ENCODE measurements at places on chromosomes 12 and 14.

- peak; percentile 43 for DNase-seq
Measured at GRCh38 chr12:117968826-117969659, at the start of gene KSR2. KSR2 (minus strand) TSS chr12:117968990; CDS start chr12:117968255, 735 bp downstream.

DNA sequence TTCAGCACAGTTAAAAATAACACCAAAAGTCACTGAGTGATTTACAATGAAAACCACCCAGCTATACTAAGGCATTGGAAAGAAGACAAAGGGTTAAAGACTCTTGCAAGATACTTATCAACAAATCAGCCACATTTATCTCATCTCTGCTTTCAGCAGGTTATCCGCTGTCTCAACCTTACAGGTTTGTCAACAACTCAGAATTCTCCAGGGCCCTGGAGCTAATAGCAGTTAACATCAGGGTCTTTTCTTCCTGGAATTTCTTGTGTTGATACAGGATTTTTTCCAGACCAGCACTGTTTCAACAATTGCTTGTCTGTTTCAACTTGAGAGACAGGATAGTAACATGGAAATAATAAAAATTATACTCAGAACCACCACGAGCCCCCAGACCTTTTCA lies 3.5 kb downstream of the PKP2 start:
- no peak for DNase-seq

DNA sequence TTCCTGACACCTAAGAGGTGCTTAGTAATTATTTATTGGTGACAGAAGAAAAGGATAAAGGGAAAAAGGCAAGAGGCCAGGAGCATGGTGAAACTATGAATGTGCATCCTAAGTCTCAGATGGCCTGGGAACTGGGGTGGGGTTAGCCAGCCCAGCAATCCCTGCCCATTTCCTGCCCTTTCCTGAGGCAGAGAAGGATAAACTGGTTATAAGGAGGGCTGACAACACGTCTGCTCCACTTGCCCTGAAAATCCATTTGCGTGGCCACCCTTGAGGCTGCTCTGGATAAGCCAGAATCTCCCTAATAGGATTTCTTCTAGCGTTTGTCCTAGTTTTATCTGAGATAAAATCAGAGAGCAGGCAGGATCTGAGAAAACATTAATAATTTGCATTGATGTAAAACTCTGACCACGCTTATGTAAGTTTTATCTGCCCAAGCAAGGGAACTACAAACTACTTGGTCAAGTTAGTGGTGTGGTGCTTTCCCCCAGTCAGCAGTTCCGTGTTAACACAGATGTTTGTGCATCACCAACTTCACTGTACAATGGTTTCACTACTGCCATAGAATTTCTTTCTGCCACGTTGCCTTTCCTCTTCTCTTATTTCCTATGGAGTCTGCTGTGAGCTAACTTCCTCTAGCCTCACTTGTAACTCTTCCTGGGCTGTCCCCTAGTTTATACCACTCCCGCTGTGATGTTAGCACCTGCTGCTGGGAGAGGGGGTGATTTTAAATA lies 392.7 kb downstream of the RPS29 start:
- no peak for DNase-seq

DNA sequence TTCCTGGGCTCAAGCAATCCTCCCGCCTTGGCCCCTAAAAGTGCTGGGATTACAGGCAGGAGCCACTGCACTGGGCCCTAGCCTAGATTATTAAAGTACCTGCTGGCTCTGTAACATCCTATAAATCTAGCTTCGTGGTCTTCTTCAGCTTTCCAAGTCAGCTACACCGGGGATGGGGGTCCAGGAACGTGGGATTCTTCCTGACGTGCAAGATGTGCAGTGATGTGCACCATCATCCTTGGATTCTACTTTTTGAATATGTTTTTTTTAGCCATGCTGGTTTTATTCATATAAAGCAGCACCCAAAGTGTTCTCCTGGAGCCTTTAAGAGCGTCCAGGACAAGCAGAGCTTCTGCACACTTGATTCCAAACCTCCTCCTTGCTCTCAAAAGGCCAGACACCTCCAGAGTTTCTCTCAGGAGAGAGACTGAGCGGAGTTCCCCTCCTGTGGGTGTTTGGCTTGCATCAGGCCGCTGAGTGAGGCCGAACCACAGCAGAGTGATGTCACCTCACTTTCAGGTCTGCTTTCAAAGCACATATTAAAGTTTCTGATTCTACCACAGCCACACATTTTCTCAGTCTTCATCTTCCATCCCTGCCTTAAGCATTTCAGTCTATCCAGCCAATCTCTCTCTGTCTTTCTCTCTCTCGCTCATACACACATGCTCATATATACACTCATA lies 33.4 kb downstream of the VCPKMT start:
- DNase-seq: peak; percentile 59

DNA sequence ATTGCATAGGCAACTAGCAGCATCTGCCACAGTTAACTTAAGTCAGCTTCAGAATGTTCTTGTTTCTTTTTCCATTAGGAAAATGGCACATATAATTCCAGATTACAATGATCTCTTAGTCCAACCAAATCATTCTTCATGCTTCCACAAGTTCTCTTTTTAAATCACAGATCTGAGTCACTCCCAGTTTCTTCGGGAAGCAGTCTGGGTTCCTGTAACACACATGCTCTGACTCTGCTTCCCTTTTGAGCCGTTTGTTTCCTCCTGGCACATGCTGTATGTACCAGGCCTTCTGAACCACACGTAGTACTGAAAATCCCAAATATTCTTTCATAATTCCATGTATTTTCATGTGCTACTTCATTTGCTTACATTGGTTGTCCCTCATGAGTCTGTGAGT lies 388.8 kb upstream of the PDE3A start:
- no peak for DNase-seq

- DNase-seq: no peak
Measured at GRCh38 chr14:64841121-64841651, 38.5 kb downstream of the SPTB start.

GRCh38 chr12:56723889-56724700 lies 1.0 kb downstream of the NACA start:
- DNase-seq: no peak

- DNase-seq: no peak
Measured at GRCh38 chr14:102326583-102326982, 7.0 kb downstream of the ZNF839 start.

DNA sequence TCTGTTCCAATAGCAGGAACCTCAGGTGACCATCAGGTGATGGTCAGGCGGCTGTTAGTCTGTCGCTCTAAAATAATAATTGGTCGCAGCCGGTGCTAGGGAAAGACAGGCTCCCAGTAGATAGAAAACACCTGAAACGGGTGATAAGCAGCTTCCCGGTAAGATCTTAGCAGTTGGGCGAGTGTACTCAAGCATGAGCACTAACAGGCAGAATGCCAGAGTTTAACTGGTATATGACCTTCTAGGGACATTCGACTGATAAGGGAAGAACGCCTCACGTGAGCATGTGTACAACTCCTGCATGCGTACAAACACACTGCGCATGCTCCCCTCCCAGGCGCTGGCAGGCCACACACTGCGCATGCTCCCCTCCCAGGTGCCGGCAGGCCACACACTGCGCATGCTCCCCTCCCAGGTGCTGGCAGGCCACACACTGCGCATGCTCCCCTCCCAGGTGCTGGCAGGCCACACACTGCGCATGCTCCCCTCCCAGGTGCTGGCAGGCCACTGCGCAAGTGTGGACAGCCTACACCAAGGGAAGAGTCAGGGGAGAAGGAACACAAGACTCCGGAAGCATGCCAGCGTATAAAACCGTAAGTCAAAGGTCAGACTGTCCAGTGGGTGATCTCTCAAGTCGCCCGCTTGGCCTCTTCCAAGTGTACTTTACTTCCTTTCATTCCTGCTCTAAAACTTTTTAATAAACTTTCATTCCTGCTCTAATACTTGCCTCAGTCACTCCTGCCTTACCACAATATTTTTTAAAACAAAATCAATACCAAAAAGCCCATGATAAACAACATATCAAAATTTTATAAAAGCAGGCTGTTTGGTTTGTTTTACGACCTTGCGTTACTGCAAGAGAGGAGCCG lies 24.5 kb downstream of the GPRC5D start:
- DNase-seq: no peak

DNA sequence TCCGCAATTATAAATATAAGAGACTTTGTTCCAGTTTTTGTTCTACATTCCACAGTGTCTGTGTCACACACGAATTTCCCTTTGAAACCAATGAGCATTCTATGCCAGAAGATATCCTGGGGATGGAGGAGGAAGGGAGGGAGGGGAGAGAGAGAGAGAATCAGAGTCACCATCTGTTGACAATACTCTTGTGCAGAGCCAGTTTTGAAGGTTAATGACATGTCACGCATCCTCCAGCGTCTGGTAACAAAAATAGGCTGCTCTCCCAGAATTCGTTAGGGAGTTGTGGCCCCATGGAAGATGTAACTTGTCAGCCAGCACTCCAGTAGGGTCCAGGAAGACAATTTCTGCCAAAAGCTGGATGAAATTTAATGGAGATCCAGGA lies 213.5 kb upstream of the KRR1 start:
- no peak for DNase-seq

DNA sequence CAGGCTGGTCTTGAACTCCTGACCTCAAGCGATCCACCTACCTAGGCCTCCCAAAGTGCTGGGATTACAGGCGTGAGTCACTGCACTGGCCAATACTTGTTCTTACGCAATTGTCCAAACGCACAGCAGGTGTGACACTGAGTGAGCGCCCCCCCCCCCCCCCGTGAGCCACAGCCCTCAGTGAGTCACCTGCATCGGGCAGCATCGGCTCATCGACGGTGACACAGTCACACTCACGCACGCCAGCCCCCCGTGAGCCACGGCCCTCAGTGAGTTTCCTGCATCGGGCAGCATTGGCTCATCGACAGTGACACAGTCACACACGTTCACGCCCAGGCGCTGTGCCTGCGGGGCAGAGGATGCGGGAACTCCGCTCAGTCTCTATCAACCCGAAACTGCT lies 42.5 kb downstream of the GALNT9 start:
- DNase-seq: no peak

- no peak for DNase-seq
Measured at GRCh38 chr14:104101651-104102281, 16.3 kb downstream of the ASPG start.

DNA sequence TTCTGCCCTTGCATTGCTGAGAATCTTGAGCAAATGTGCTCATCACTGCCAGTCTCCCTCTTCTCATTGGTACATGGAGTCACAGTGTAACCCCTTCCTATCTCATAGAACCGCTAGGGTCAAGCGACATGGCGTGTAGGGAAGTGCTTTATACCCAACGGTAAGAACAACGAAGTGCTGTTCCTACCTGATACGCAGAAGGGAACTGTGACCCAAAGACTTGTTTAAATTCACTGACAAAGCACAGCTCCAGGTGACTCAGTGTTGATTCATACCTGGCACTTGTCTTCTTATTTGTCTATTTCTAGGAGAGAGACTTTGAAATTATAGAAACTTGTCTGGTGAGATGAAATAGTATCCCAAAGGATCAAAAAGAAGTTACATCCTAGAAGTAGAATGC lies 53.7 kb downstream of the FBXL14 start:
- DNase-seq: no peak

DNA sequence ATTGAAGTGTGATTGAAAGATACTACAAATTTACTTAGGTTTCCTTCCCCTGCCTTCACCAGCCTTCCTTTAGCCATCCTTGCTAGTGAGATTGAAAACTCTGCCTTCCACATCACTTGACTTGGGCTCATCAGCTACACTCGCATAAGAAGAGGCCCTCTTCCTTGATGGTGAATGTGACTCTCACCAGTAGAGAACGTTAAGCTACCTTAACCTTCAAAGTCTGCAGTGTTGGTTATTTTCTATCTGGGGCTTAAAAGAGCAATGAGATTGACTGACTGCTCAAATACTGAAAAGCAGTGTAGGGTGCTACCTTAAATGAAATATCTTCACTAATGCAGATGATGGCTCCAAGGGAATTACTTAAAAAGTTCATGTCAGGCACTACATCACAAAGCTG lies 271.8 kb downstream of the EGLN3 start:
- no peak for DNase-seq

GRCh38 chr14:50967790-50968189 lies 23.5 kb upstream of the PYGL start:
- DNase-seq: no peak

DNA sequence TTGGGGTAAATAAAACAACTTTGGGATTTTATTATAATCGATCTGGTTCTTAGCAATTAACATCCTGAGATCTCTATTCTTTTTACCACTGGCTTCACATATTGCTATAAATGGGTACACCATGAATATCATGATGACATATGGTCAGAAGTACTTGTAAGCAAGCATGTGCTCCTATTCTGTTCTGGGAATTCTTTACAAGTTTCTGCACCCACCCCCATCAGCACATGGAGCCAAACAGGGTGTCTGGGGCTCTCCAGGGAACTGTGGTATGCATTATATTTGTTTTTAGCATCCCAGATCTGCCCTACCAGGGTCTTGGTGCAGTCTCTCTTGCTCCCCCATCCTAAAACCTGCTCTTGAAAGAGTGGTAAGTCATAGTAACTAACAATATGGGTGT lies 31.3 kb downstream of the DMAC2L start:
- DNase-seq: no peak

DNA sequence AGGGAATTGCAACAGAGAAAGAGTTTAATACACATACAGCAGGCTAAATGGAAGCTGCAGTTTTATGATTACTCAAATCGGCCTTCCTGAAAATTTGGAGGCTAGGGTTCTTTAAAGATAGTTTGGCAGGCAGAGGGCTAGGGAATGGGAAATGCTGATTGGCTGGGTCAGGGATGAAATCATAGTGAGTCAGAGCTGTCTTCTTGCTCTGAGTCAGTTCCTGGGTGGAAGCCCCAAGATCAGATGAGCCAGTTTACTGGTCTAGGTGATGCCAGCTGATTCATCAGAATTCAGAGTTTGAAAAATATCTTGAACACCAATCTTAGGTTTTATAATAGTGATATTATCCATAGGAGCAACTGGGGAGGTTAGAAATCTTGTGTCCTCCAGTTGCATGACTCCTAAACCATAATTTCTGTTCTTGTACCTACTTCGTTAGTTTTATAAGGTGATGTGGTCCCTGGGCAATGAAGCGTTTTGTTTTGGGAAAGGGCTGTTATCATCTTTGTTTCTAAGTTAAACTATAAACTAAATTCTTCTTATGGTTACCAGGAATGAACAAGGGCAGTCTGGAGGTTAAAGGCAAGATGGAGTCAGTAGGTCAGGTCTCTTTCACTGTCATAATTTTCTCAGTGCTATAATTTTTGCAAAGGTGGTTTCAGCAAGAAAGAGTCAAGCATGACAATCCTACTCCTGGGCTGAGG lies 257.8 kb upstream of the CCDC196 start:
- no peak for DNase-seq

GRCh38 chr12:31507966-31508365 lies 83.0 kb downstream of the DENND5B start:
- no peak for DNase-seq

DNA sequence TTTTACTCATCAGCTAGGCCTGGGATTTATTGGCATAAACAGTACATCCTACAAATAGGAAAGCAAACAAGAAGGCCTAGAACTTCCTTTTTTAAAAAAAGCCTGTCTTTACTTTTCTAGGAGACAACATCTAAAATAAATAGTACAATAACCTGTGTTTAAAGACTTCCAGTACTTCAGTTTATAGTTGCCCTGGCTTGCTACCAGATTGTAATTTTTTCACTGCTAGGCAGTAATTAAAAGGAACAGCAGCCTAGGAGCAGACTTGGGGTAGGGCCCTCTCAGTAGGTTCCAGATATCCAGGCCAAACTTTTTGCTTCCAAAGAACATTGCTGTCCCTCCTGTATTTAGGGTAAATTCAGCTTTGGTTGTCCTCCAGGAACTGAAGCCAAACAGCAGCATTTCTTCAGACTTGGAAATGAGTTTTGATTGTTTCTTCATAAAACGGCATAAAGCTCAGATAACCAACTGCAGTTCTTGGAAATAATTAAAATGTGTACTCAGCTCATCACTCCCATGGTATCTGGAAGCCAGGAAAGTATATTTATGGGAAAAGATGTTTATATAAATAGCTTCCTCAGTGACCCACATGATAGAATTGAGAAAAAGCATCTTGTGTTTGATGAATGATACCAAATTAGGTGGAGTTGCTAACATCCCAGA lies 61.7 kb downstream of the PPP1R36 start:
- no peak for DNase-seq
